ENCODE measurements at places on chromosomes 16 and 17.

DNA sequence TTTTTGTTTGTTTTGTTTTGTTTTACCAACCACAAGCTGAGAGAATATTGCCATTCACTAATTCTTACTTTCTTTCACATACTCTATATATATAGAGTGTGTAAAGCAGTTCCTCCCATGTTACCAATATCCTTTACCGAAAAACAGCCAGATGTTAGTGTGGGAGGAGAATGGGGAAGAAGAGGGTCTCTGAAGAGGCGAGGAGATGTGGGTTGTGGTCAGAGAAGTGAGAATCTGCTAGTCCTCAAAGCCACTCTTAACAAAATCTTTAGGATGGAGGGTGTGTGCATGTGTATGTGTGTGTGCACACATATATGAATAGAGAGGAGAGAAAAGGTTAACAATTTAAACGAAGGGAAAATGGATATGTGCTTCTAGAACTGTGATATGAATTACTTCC, 80.6 kb downstream of the TUBD1 start:
- no peak for DNase-seq

- DNase-seq = no peak
Measured at GRCh38 chr16:54060599-54061421, 225.8 kb downstream of the IRX3 start.

GRCh38 chr17:17188586-17188985, 17.5 kb downstream of the PLD6 start:
- DNase-seq = no peak

DNA sequence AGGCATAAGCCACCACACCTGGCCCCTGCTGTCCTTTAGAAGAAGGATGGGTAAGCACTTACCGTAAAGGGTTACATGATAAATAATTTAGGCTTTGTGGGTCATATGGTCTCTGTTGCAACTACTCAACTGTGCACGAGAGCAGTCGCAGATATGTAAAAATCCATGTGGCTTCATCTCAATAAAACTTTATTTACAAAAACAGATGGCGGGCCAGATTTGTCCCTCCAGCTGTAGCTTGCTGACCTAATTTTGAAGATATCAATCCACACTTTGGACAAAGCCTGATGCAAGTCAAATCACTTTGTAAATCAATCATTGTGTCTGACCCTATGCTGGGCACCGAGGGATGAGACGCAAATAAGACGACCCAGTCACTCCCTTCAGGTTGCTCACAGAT, 12.1 kb downstream of the TEKT5 start:
- no peak for DNase-seq

DNA sequence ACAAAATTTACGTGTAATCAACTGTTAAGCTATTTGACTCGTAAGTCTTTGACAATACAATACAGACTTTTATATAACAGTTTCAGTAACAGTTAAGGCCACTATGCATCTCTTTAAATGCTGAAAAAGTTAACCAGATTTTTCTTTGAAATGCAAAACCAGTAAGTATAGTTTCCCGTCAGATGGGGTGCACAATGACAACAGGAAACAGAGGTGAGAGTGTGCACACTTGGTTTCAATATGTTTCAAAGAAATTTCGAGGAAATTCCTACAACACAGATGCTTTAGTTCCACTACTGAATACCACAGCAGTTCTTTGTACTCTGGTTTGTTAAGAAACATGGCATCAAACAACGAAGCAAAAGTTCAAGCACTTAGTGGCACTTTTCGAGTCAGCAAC, 48.4 kb downstream of the RNF157 start:
- DNase-seq = no peak

Measured in fibroblast of the conjunctiva (primary cell).